ENCODE measurements at places on chromosomes 6 and 20. TPM values are rescaled to one million over a fixed set of nuclear protein-coding genes. Genes with fewer than 3 reads are reported as not detected.

DNA sequence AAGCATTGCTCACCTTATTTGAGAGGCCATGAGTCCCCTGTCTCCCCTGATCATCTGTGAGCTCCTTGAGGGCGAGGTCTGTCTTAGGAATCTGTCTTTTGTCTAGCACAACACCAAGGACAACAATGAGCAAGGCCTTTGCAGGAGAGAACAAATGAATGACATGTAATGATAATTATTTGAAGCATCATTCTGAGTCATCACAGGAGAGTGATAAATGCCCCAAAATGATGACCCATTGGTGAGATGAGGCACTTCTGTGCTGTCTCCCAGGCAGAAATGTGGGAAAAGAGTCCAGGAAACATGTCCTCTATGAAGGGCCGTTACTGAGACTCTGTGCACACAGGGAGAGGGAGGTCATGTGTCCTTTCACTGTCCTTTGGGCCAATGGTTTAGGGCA, 105.2 kb upstream of the LRFN2 start:
- peak; percentile 16 for ATAC-seq

DNA sequence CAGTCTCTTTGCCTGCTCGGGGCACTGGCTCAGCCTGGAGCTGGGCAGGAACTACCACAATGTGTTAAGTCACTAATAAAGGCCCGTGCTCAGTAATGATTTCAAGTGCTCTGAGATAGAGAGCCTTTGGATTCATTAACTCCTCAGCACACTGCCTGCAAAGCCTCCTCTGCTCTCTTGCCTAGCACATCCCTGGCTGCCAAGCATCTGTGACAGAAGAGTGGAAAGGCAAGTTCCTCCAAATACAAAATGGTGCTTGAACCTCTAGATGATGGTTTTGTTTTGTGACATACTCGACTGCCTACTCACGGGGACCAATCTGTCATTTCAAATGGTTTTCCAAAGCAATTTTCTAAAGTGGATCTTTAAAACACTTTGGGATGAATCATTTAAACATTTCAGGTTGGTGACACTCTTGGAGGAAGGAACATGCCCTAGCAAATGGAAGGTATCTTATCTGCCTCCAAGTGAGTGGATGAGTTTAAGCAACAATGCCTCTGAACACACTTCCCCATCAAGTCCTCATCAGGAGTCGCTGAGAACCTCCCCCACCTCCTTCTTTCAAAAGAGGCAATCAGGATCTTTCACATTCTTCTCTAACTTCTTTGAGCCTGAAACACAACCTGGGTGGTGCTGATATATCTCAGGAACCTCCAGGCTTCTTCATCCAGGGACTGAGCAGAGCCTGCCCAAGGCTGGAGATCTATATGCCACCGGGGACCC, 35.8 kb downstream of the METTL24 start:
- no peak for ATAC-seq

DNA sequence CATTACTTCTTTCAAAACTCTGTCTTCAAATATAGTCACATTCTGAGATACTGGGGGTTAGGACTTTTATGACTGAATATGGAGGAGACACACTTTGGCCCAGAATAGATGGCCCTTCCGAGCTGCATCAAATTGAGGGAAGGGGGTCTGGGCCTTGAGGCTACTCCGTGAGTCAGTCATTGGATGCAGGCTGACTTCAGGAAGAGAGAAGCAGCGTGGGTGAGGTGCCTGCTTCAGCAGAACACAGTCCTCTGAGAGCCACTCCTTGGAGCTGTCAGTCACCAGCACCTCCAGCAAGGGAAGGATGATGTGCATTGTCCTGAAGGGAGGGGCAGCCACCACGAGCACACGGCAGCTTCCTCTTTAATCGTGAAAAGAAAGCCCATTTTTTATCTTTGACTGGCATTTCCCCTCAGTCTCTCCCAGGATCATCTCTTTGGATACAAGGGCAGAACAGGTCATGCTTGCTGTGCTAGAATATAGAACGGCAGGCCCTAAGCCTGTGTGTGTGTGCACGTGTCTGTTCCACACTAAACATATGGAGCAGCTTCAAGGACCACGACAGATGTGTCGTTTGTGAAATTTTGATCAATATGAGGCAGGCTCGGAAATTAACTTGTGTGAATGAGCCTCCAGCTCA, 721.6 kb downstream of the KIF16B start:
- no peak for ATAC-seq

- no peak for ATAC-seq
These were observed 296.2 kb downstream of the FARS2 start for GRCh38 chr6:5557506-5557905.

- peak; percentile 59 for ATAC-seq
These were observed at the start of gene HFE for GRCh38 chr6:26087284-26088115. HFE (plus strand) TSS chr6:26087429; CDS start chr6:26087441, 12 bp downstream.

- no peak for ATAC-seq
These were observed at the start of gene CDH26 for GRCh38 chr20:59958123-59958522. CDH26 (plus strand) TSS chr20:59958423; CDS start chr20:59958727, 304 bp downstream.

GRCh38 chr6:85394853-85395538, 54.9 kb upstream of the NT5E start:
- no peak for ATAC-seq

GRCh38 chr6:135228486-135228885, 47.4 kb downstream of the MYB start:
- ATAC-seq: no peak

- ATAC-seq: no peak
These were observed 166.6 kb downstream of the SASH1 start for GRCh38 chr6:148509119-148509799.

GRCh38 chr6:125094563-125094962, 59.0 kb upstream of the TPD52L1 start:
- peak; percentile 8 for ATAC-seq

DNA sequence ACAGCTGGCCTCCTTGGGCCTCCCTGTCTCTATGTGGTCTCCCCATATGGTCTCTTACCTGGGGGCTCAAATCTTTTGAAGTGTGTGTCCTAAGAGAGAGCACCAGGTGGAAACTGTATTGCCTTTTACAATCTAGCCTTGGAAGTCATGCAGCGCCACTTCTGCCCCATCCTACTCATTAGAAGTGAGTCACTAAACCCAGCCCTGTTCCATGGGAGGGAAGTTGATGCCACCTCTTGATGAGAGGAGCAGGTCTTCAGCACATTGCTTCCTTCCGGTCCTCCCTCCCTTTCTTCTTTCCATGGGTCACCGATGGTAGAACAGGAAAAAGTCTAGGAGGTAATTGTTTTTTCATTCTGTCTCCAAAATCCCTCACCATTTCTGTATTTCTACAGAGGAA, 156.3 kb downstream of the FOXA2 start:
- ATAC-seq: peak; percentile 51

GRCh38 chr20:41370176-41370575, 3.6 kb upstream of the EMILIN3 start:
- ATAC-seq: peak; percentile 6

DNA sequence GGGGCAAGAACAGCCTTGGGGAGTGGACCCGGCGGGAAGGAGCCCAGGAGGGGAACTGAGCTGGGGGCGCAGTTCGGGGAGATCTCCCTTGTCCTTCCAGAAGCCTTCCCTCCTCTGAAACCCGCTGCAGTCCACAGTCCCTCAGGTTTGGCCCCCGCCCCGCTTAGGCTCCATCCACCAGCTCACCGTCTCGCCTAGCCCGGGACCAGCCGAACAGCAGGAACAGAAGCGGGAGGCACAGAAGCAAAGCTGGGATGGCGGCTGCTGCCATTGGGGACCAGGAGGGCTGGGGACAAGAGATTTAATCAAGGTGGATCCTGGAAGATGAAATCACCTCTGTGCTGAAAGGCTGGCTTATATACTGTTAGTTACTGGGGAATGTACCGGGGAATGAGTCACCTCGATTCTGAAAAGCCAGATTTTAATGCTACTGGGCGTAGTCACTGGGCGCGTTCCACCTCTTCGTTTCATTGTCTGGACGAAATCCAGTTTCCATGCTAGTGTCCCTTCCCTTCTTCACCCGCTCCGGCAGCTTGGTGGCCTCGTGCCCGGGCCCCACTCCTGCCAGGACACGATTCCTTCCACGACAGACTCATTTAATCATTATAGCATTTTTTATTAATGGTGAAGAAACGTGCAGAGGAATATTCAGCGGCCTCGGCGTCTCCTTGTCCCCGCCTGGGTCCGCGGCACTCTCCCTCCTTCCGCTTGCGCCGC, at the start of gene RAET1L:
Gene RAET1L, minus strand, starts transcription at position 332 of the 717 bp plus-strand sequence. Its CDS starts 61 bp downstream, at position 271.
- peak; percentile 94 for ATAC-seq

DNA sequence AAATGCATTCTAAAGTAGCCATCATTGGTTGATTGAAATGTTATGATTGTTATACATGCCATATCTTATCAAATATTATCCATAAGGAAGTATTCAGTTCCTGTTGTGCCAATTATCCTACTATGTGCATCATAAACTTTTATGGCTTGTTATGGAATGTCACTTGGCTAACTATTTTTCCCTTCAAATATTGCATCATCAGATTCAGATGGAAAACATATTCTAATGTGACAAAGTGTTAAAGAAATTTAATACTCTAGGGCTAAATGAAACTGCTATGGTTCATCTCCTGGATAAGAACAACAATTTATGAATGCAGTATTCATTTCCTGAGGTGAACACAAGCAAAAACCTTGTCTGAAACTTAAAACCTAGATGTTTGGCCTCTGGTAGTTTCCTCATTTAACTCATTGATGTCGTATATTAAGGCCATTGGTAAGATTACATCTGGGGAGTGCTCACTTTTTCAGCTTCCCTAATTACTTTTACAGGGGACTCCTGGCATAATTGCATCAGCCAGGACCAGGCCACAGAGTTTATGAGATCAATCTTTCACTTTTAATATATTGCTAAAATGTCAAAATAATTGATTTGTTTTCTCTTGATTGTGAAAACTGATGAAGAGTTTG, 134.9 kb upstream of the CEP162 start:
- no peak for ATAC-seq

DNA sequence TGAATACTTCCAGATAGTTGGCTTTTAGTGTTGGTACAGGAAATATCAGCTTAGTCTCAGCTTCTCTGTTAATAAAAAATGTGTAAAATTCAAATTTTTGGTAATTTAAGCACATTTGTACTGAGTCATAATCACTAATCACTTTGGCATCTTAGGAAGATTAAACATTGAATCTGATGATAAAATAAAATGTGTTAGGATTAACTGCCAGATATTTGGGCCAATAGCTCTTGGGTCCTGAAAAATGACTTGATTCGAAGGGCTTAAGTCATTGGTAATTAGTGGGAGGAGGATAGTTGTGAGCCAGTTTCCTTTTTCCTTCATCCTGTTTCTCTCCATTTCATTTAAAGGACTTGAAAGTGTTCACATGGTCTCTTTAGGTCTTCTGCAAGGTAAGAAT, 426.1 kb downstream of the RFPL4B start:
- no peak for ATAC-seq

- ATAC-seq: no peak
These were observed 44.3 kb downstream of the CPXM1 start for GRCh38 chr20:2756056-2756611.

DNA sequence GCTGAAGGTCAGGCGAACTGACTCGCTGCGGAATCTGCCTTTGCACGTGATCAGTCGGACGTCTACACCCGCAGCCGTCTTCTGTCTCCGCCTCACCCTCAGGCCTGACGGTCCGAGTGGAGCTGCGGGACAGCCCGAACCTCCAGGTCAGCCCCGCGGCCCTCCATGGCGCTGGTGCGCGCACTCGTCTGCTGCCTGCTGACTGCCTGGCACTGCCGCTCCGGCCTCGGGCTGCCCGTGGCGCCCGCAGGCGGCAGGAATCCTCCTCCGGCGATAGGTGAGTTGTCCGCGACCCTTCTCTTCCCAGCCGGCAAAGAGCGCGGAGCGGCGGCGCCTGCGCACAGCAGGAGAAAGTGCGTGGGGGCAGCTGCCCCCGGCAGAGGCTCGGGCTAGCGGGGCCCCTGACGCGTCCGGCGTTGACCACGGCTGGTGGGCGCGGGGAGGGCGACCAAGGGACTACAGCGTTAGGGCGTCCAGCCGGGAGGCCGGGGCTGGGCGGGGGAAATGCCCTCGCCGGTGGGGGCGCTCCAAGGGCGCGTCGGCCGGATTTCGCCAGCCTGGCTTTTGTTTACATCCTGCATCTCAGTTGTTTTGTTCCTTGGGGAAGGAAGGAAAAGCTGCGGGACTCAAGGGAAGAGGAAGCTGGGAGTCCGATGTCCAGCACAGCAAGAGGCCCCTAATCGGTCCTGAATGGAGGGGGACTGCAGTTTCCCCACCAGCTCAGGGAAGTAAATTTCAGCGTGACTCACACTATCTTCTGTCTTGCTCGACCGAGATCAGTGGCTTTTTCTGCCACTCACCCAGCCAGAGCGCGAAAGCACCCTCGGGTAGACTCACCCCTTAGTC, at the start of gene SMPDL3A:
Gene SMPDL3A, plus strand, starts transcription at position 77 of the 846 bp plus-strand sequence. Its CDS starts 89 bp downstream, at position 166.
- ATAC-seq: peak; percentile 77

GSTA2 gene
- total RNA-seq: not detected

TRIM10 gene
- total RNA-seq: not detected

FAM217A gene
- not detected for total RNA-seq

GTSF1L gene
- not detected for total RNA-seq

PGC gene
- not detected for total RNA-seq

DEF6 gene
- total RNA-seq: 27.3 TPM

SLC35B3 gene
- 9.8 TPM for total RNA-seq

LRRC73 gene
- total RNA-seq: 0.20 TPM

LPA gene
- total RNA-seq: 0.24 TPM

TPX2 gene
- 32.6 TPM for total RNA-seq

ALDH8A1 gene
- 0.16 TPM for total RNA-seq

ZDHHC14 gene
- 3.1 TPM for total RNA-seq
